ENCODE measurements at places on chromosomes 3 and 15.

DNA sequence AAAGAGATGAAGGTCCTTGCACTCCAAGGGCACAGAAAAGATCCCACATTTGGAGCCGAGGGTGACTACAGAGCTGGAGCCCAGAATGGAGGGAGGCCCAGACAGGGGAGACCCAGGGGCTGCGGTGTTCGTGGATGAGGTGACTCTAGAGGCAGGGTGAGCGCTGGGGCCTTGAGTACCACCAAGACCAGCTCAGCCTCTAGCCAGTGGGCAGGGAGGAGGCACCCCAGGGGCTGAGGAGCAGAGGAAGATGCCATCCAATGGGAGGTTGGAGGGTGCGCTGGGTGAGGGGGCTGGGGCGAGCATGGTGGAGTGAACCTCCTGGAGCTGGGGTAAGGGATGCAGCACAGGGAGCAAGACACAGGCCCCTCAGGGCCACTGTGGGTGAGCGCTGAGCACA, 13.3 kb downstream of the RRP9 start:
- no peak for DNase-seq

- no peak for DNase-seq
Observed at GRCh38 chr3:72368331-72368975, 479.8 kb downstream of the SHQ1 start.

DNA sequence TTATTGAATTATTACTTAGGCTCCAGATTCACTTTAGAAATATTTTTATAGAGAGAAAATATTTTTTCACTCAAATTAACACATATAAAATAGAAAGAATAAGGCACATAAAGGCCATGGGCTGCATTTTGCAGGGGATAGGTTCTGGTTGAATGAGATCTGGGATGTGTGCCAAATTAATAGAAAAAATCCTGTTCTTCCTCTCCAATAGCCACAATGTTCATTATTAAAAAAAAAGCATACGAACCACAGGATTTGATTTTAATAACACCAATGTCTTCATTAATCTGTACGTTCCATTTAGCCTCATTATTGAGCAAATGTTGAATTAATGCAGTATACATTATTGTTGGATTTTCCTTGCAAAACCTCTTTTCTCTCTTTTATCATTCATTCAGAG, 622.8 kb upstream of the AGTR1 start:
- DNase-seq, result no peak

DNA sequence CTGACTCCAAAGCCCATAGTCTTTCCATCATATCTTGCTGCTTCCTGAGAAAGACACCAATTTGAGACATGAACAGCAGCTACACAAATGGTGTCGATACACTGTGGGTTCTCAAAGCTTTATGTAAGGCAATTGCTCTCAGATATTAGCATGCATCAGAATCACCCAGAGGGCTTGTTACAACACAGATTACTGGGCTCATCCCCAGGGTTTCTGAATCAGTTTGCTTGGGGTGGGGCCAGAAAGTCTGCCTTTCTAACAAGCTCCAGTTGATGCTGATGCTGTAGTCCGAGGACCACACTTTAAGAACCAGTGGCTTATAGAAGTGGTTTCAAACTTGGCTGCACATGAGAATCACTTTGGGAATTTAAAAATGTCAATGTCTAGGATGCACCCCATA, 86.5 kb downstream of the SEMA6D start:
- no peak for DNase-seq

GRCh38 chr3:34248352-34248751, 449.9 kb downstream of the PDCD6IP start:
- DNase-seq, result no peak

GRCh38 chr15:92623435-92623834, 32.1 kb downstream of the FAM174B start:
- no peak for DNase-seq
